ENCODE measurements at places on chromosomes 5 and 9.
A peak's percentile ranks its signal among the peaks of the same experiment; 100 is the strongest.

DNA sequence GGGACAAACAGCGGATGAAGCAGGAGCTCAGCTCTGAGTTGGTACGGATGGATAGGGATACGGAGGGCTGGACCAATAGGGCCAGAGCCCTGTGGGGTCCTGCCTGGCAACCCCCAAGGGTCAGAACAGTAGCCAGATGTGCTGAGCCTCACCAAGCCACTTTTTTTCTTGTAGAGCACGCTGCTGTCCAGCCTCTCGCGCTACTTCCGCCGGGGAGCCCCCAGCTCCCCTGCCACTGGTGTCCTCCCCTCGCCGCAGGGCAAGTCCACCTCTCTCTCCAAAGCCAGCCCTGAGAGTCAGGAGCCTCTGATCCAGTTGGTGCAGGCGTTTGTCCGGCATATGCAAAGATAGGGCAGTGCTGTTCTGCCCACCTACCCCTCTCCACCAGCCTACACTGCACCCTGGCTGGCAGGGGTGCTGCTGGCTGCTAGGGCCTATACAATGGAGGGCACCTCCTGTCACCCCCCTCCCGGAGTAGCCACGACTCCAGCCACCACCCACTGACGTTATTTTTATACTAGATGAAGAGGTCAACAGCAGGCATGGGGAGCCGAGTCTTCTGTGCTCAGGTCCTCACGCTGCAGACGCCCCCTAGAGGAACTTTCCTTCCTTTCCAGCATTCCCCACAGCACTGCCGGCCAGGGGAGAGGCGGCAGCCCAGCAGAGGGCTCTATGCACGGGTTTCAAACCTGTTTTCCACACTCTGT lies 21.6 kb downstream of the SH3GLB2 start:
- DNase-seq = peak; percentile 36

GRCh38 chr9:125428902-125429467 lies 167.4 kb downstream of the GAPVD1 start:
- no peak for DNase-seq

GRCh38 chr5:143383988-143384387 lies 19.5 kb downstream of the NR3C1 start:
- no peak for DNase-seq

DNA sequence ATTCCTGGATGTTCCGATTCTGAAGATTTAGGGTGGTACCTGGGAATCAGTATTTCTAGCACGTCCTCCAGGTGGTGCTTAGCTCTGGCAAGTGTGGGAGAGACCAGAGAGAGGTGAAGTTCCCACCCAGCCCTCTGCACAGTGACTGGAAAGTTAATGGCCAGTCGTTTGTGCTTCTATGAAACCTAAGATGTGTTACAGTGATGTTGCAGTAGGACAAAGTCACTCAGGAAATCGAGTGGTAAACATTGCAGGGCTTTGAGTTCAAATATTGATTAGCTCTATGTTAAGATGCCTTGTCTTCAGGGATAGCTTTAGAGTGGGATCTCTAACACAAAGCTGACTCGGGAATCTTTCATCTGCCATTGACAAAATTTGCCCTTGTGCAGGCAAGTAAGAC lies 55.6 kb downstream of the PIK3R1 start:
- DNase-seq = no peak

- no peak for DNase-seq
Observed at GRCh38 chr9:117549444-117549843, 134.6 kb upstream of the ASTN2 start.

DNA sequence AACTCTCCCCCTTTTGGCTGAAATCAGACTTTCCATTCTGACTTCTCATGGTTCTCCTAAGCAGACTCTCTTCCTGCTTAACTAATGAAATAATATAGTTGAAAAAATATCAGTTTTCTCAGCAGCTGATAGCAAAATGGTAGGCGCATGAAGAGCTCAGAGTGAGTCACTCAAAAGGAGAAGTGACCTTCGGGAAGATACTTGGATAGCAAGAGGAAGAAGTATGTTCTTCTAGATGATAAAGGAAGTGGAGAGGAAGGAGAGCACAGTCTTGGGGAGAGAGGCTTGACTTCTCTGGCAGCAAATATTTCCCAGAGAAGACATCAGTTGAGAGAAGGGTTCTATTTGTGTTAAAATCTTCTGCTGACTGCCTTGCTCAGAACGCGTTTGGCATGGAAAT lies 101.5 kb downstream of the TAF11L14 start:
- DNase-seq = no peak

DNA sequence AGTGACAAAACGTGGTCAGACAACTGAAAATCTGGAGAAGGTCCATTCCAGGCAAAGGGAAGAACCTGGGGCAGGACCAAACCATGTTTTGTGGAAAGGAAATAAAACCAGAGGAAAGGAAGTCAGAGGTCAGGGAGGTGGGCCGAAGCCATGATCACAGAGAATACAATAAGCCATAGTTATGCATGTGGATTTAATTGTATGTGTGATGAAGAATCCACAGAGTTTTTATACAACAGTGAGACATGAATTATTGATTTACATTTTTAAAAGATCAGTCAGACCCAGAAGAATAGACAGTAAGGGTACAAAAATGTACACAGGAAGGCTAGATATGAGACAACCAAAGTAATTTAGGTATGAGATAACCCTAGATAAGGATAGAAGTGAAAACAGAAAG lies 20.8 kb downstream of the TTC33 start:
- no peak for DNase-seq

GRCh38 chr9:83312537-83312936 lies 225.7 kb downstream of the FRMD3 start:
- DNase-seq = no peak

GRCh38 chr5:1875281-1875842 lies 7.4 kb downstream of the IRX4 start:
- no peak for DNase-seq

All from activated CD8-positive, alpha-beta memory T cell treated with anti-CD3 and anti-CD28 coated beads, Interleukin-2, amount 50 U/mL, for 4 hours (primary cell).